ENCODE measurements at places on chromosomes 6 and 20.

DNA sequence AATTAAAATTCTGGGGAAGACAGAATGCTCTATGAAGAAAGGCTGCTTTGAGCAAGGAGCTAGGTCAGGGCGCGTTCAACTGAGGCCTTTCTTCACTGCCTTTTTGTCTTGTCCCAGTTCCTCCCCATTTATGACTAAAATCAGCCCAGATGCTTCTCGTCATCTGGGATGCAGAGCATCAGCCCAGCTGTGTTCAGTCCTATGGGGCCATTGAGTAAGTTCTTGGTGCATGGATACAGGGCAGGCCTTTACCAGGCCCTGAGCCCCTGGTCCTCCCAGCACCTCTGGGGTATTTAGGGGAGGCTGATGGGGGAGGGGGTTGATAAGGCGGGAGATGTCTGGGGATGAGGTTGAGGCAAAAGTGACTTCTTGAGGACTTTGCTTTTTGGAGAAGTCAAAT, 55.7 kb downstream of the PTPN1 start:
- no peak for DNase-seq

DNA sequence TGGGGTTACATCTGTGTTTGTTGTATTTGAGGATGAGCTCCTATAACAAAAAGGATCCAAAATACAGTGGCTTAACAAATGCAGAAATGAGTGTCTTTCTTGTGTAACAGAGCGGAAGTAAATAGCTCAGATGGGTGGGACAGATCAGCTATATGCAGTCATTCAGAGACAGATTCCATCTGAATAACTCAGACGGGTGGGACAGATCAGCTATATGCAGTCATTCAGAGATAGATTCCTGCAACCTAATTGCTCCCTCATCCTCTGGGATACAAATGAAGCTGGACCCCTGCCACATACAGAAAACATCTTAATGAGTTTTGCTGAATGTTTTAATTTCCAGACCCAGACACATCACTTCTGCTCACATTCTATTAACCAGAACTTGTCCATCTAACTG, 332.3 kb downstream of the BCKDHB start:
- peak; percentile 95 for DNase-seq

DNA sequence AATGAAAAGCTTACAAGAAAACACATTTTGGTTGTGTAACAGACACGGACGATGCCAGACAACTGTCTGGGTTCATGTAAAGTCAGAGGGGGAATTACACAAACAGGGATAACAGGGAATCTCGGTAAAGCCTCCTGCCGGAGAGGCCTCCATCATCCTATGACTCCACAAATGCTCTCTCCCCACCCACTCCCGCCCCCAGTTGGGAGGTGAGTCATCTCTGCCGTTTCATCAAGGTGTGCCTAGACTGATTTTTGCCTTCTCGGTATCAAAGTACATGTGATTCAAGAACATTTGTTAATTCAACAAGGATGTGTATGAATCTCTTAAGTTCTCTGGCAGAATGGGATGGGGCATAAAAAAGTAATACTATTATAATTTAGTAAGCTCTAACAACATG, 304.9 kb upstream of the PRDM1 start:
- DNase-seq = no peak

DNA sequence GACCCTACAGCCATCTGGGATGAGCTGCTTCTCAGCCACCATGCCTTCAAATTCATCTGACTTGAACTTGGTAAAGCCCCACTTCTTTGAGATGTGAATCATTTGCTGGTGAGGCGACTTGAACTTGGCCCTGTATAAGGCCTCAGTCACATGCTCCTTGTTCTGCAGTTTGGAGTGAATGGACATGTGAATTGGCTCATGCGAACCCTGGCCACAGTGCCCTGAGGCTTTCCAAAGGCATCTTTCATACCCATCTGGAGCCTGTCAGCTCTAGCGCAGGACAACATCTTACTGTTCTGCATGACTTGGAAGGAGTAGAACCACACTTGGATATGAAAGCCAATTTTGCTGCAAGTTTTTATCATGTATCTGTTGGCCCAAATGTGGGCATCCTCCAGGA, 244.0 kb upstream of the FAM83B start:
- no peak for DNase-seq

DNA sequence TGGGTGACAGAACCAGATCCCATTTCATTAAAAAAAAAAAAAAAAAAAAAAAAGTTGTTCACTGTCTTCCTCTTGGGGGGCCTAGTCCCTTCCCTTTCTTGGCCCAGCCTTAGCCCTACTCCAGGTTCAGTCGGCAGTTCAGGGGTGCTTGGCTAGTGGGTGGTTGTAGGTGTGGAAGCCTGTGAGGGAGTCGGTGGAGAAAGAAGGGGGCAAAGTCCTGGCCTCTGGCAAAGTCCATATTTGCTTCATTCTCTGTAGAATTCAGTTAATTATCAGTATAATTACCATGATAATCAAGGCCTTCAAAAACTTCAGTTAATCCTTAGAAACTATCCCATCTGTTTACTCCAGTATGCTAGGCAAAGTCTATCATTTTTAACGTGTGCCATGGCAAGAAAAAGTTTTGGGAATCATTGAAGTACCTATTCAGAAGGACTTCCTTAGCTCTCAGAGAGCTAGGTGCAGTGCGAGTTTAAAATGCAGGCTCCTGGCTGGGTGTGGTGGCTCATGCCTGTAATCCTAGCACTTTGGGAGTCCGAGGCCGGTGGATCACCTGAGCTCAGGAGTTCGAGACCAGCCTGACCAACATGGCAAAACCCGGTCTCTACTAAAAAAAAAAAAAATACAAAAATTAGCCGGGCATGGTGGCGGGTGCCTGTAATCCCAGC, 205.7 kb upstream of the ARG1 start:
- DNase-seq = no peak

GRCh38 chr6:8420031-8420588, 15.2 kb downstream of the SLC35B3 start:
- no peak for DNase-seq

DNA sequence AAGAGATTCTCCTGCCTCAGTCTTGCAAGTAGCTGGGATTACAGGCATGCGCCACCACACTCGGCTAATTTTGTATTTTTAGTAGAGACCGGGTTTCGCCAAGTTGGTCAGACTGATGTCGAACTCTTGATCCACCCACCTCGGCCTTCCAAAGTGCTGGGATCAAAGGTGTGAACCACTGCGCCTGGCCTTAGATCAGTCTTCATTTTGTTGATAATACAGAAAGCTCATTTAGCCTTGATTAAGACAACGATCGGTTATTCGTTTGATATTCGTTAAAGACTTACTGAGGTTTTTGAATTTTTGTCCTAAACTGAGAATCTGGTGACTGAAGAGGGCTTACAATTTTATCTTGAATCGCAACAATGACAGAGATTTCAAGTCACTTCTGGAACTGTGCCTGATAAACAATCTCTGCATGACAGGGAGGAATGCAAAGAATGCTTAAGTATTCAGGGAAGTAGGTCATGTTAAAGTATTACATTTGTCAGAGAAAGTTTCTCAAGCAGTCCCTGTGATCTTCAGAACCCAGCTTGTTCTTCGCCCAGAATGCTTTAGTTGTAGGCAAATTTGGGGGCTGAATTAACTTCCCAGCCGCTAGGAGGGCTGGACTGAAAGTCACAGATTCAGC, 14.8 kb downstream of the AKAP12 start:
- DNase-seq = peak; percentile 60

DNA sequence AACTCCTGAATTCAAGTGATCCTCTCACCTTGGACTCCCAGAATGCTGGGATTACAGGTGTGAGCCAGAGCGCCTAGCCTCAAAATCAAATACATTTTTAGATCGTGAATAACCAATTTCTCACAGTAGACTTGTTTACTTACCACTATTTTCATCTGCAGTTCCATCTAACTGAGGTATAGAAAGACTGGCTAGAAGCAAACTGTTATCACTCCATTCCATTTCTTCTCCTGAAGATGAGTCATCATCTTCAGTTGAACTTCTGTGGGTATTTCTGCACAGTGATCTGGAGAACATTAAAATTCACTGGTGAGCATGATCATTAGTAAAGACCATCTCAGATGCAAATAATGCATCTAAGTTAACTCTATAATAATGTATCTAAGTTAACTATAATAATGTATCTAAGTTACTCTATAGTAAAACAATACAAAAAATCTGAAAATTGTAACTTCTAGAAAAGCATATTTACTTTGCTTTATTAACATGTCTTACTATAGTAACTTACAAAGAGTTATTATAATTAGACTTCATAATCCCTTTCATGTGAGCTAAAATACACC, 105.4 kb downstream of the REV3L start:
- DNase-seq = peak; percentile 15

DNA sequence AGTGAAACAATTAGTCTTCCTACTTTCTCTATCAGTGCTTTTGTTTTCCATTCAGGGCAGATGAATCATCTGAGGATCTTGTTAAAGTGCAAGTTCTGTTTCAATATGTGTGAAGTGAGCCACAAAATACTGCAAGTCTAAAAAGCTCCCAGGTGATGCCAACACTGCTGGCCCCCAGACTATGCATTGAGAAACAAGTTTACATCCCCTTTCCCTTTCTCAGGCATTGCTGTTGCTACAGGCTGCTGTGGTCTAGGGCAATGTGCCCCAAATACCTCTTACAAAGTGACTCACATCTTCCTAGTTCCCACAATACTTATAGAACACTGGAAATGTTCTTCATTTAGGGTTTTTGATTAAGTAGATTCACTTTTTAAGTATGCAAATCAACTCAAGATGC, 31.8 kb downstream of the ABRACL start:
- DNase-seq = peak; percentile 56

- no peak for DNase-seq
Observed at GRCh38 chr20:20525756-20526155, 157.9 kb downstream of the INSM1 start.

DNA sequence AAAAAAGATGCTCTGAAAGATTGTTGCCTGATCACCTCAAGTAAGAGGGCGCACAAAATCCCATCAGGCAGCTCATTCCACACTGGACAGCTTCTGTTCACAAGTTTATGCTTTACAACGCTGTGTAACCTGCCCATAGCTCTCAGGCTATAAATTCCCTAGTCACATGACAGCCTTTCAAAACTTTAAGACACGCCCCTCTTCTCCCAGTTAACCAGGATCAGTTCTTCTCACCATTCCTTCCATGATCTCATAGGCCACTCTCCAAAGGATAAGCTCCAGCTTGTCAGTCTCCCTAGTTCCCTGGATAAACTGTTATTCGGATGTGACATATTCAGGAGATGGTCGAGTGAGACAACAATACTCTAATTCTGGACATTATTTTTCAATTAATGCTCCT, 15.0 kb downstream of the ADNP start:
- peak; percentile 70 for DNase-seq

DNA sequence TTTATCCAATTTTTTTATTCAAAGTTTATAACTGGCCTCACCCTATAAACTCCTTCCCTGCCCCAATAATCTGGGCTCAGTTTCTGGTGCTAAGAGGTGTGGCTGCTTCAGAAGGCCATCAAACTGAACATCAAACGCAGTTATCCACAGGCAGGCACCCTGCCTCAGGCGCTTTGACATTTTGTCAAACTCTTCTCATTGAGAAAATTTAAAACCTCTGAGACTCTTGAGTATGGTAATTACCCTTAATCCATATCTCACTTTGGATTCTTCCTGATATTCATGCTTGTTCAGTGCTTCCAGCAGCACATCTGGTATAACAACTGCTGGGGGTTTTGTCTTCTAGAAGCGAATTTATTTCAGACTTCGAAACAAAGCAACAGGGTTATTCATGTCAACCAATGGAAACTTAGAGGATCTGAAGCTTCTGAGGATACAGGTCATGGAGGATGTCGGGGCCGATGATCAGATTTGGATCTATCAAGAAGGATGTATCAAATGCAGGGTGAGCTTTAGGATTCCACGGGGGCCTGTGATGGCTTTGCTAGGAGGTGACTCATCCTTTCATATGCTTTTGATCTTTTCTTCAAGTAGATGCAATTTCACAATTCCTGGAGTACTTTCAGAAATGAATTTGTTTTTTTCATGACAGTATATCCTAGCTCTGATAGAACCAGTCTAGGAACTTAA, 68.2 kb downstream of the RTN4IP1 start:
- peak; percentile 60 for DNase-seq

DNA sequence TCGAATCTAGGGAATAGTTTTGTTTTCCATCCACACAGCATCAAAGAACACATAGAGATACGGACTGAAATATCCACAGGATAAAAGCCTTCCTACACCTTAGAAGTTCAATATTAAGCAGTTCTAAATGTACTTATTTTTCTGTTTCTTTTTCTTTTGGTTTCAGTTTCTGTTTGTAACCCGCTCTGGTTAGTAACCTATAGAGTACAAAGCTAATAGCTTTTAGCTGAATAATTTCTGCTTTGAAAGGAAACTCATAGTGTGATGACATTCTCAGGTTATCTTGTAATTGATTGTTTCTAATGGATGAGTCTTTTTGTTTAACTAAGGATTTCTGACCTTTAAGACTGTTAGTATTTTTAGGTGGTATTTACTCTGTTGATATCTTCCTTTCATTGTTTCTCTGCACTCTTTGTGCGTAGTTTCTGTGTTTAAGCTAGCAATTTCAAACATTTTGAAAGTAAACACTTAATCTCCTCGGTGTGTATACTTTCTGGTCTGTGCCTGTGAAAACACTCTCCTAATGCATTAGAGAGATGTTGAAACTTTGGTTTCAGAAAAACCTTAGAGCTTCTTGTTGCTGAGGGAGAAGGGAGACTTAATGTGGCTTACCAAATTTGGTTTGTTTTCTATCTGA, 385.5 kb downstream of the HDGFL1 start:
- peak; percentile 8 for DNase-seq

DNA sequence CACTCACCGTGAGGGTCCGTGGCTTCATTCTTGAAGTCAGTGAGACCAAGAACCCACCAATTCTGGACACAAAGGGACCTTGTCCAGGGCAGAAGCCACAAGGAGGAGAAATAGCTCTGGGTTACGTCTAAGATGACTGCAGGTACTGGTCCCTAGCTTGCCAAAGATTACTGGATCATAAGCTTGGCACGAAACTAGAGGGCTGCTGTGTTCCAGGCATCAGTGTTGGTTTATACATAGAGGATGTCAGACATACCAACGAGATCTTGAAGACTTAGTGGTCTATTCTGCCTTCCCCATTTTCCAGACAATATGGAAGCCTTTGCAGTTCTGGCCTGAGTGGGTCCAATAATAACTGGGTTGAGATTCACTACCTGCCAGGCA, 175.7 kb downstream of the TBX18 start:
- no peak for DNase-seq

DNA sequence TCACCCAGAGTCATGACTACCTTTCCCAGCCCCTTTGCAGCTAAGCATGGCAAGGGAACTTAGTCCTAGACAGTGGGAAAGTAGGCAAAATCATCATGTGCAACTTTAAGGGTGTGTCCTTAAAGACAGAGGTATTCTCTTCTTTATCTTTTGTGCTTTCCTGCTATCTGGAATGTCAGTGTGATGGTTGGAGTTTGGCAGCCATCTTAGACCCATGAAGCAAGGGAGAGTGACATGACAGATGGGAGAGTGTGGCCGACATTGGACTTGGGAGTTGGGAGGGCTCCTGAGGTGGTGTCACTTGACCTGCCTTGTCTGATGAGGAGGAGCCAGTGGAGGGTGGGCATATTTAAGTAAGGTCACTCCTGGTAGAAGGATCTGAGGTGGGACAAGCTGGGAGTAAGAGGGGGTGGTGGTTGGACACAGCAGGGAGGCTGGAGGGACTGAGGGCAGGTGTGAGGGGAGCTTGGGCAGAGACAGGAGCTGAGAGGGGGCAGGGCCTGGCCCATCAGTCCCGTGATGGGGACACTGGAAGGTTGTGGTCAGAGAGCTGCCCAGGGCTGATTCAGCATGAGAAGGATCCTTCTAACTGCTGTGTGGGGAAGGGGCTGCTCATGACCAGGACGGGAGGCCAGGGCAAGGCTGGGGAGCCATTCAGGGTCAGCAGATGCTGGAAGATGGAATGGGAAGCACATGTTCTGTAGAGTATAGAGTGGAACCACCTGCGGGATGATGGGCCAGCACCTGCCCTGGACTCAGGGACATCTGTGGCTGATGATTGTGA, 29.5 kb upstream of the SULF2 start:
- DNase-seq = no peak

GRCh38 chr20:43560974-43561373, 2.1 kb downstream of the SGK2 start:
- no peak for DNase-seq

Measured in EL (cell line).